ENCODE measurements at places on chromosomes 12 and 14. TPM values are rescaled to one million over a fixed set of nuclear protein-coding genes. Genes with fewer than 3 reads are reported as not detected.

Gene SP1
- total RNA-seq, result 53.6 TPM

Gene RNASE3
- total RNA-seq, result 2.2 TPM

Gene SPIC
- not detected for total RNA-seq

Gene SYCP3
- total RNA-seq, result 0.21 TPM

Gene BDKRB2
- under 0.01 TPM for total RNA-seq

Gene NAA30
- 29.6 TPM for total RNA-seq

Gene JDP2
- 55.6 TPM for total RNA-seq

Gene SERPINA3
- not detected for total RNA-seq

Gene CPM
- 13.2 TPM for total RNA-seq

Gene FAIM2
- total RNA-seq, result not detected

Gene WDR20
- 30.0 TPM for total RNA-seq

Gene DIABLO
- 54.8 TPM for total RNA-seq

Data from mononuclear cell (primary cell).